Myometrial cell (primary cell): ENCODE measurements at places on chromosomes 12 and 14. TPM values are rescaled to one million over a fixed set of nuclear protein-coding genes. Genes with fewer than 3 reads are reported as not detected.

Gene OR6C2
- total RNA-seq = not detected in 2 replicates

Gene LUM
- 304 and 309 TPM in 2 replicates for total RNA-seq

Gene KRT7
- 0.58 and 1.2 TPM in 2 replicates for total RNA-seq

Gene IL26
- not detected in 2 replicates for total RNA-seq

Gene KRT85
- total RNA-seq = not detected in 2 replicates

Gene ABCD4
- 25.1 and 25.7 TPM in 2 replicates for total RNA-seq

Gene KCNMB4
- under 0.01 and 0.71 TPM in 2 replicates for total RNA-seq

Gene INHBC
- not detected in 2 replicates for total RNA-seq

Gene RNASE1
- not detected in 2 replicates for total RNA-seq

Gene A2ML1
- not detected in 2 replicates for total RNA-seq

Gene NGB
- not detected in 2 replicates for total RNA-seq

Gene KCNA1
- not detected in 2 replicates for total RNA-seq
